ENCODE measurements at places on chromosomes 4 and X.

- no peak for DNase-seq
These were observed 9.5 kb downstream of the HPGDS start for GRCh38 chr4:94332983-94333590.

DNA sequence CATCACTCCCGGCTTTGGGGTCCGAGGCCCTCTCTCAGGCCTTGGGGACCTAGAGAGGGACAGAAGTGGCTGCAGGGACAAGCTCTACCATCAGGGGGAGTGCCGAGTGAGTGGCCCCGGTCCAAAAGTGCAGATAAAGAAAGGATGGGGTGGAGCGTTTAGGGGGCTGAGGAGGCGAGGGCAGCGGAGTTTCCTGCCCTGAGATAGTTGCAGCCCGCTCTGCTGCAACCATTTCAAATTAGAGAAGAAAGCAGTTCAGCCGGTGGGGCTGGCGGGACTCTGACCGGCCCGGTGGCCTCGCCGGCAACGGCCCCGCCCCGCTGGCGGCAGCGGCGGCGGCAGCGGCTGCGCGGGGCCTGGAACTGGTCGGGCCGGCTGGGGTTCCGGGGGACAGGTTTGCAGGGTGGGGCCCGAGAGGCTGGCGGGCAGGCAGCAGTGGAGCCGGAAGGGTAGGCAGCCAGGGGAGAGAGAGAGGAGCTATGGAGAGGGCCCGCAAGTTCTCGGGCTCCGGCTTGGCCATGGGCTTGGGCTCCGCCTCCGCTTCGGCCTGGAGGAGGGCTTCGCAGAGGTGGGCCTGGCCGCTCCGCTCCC lies 7.6 kb downstream of the DLG3 start:
- DNase-seq: no peak

DNA sequence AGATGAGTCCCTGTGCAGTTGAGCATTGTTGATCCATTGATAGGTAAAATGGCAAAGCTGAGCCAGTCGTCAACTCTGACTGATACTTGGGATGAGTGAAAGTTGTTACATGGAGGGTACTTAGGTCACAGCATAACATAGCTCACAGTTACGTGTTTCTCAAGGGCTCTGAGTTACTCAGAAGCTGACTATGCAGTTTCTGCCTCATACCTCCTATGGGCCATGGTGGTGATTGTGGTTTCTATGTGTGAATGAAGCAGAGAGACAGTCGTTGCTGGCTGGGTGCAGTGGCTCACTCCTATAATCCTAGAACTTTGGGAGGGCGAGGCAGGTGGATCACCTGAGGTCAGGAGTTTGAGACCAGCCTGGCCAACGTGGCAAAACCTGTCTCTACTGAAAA lies 30.8 kb downstream of the FRMPD3 start:
- no peak for DNase-seq

DNA sequence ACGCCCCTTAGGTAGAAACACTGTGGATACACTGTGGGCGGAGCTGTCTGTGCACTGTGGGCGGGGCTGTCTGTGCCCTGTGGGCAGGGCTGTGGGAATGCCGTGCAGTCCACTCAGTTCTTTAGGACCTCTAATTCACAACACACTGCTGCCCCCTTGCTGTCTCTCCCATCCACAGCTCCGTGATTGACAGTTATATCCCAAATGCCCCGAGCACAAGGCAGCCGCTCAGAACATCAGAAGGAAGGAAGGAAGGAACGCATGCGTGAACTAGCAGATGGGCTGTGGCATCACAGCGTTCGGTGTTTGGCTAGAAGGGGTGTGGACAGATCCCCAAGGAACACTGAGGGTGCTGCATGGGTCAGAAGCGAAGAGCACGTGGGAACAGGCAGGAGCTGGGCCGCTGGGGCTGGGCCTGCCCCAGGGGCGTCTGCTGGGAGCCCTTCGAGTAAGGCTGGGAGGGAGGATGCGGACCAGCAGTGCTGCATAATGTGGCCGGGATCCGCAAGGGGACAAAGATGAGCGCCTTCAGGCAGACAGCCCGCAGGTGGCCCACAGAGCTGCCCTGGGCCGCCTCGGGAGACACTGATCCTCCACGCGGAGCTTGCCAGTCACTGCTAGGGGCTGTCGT lies 29.8 kb downstream of the ACOX3 start:
- DNase-seq: no peak

DNA sequence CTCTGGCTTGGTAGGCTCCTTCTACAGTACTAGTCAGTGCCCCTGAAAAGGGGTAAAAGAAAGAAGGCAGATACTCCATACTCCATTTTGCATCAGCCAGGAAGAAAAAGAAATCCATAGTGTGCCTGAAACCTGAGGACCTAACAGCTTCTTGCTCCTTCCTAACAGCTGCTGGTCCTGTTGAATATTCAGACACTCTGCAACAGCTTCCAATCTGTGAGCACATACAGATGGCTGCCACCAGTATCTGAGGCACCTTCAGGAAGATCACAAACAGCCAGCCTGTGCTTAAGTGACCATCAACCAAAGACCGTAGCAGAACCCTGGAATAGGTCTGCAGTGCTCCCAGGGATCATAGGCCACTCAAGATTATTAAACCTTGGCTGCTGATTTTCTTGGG lies 4.3 kb downstream of the GIMD1 start:
- DNase-seq: no peak

- DNase-seq: no peak
These were observed 4.6 kb downstream of the AFP start for GRCh38 chr4:73440653-73441052.

- DNase-seq: no peak
These were observed 117.2 kb downstream of the CFAP299 start for GRCh38 chr4:80452768-80453167.

GRCh38 chrX:44063606-44064005 lies 90.4 kb upstream of the NDP start:
- DNase-seq: no peak

DNA sequence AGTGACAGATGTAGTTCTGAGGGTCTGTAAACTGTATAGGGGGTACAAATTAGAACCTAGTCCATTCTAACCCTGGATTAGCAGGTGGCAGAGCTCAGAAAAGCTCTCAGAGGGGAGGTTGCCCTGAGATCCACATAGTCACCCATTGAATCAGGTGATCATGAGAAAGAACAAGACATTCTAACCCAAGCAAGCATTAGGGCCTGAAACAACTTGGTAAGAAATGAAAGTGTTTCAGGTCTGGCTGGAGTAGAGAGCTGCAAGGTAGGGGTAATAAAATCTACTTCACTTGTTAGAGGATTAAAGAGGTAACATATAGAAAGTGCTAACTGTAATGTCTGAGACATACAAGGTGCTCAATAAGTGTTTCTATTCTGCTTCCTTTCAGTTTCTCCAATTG lies 8.8 kb upstream of the BMP2K start:
- no peak for DNase-seq

GRCh38 chr4:111595456-111595855 lies 549.8 kb upstream of the FAM241A start:
- no peak for DNase-seq

- peak; percentile 47 for DNase-seq
These were observed 36.9 kb upstream of the ATOH1 start for GRCh38 chr4:93791570-93792195.

- DNase-seq: no peak
These were observed 55.2 kb downstream of the NEK1 start for GRCh38 chr4:169557061-169557636.

GRCh38 chrX:133300591-133300990 lies 82.4 kb upstream of the TFDP3 start:
- no peak for DNase-seq

DNA sequence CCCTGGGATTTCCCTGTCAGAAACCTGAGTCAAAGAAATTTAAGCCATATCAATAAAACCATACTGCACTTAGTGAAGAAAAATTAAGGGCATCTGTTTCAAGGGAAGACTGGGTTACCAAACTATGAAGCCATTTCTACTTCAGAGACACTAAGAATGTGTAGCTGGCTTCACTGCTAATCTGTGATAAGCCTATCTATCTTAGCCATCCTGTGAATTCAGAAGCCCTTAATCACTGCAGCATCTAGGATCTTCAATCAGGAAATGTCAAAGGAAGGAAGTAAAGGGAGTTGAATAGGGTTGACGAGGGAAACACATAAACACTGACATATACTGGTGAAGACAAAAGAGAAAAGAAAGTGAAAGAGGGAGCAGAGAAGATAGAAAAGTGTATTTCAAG lies 777.6 kb upstream of the DIAPH2 start:
- no peak for DNase-seq

GRCh38 chr4:32858361-32858760 lies 2138.2 kb downstream of the PCDH7 start:
- DNase-seq: no peak

DNA sequence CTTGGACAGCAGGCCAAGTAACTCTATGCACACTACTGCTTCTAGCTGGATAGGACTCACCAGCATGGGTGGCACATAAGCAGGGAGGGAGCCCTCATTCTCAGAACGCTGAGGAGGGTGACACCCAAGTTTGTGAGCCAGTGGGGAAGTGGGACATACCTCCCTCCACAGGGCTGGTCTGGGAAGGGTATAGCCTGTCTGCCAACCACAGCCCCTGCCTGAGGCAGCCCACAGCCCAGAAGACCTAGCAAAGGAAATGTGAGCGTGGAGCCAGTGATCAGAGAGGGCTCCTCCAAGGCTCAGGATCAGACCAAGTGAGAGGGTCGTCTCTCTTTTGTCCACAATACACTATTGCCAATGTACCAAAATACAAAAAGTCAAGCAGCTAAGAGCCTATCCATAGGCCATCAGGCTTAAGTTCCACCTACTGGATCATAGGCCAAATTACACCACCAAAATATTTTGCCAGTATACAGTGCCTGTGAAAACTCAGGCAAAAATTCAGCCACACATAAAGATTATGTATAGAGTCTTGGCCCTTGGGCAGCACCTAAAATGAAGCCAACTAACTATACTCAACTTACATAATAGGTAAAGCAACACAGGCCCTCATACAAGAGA lies 1203.1 kb downstream of the PCDH18 start:
- no peak for DNase-seq

GRCh38 chrX:45852884-45853283 lies 652.2 kb upstream of the DIPK2B start:
- DNase-seq: no peak

- DNase-seq: no peak
These were observed 1.1 kb upstream of the SLC10A7 start for GRCh38 chr4:146522869-146523205.

- DNase-seq: no peak
These were observed 29.5 kb upstream of the PSAPL1 start for GRCh38 chr4:7464259-7464655.

DNA sequence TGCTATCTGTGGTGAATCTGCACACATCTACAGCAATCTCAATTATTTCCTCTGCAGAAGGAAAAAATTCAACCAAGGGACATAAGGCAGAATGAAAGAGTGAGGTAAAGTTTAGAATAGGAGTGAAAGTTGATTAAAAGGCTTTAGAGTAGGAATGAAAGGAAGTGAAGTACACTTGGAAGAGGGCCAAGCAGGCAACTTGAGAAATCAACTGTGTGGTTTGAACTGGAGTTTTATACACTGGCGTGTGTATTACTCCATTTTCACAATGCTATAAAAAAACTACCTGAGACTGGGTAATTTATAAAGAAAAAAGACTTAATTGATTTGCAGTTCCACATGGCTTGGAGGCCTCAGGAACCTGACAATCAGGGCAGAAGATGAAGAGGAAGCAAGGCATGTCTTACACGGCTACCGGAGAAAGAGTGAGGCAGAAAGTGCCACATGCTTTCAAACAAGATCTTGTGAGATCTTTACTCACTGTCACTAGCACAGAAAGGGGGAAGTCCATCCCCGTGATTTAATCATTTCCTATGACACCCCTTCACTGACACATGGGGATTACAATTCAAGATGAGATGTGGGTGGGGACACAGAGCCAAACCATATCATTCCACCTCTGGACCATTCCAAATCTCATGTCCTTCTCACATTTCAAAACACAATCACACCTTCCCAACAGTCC lies 234.8 kb downstream of the IL15 start:
- no peak for DNase-seq

DNA sequence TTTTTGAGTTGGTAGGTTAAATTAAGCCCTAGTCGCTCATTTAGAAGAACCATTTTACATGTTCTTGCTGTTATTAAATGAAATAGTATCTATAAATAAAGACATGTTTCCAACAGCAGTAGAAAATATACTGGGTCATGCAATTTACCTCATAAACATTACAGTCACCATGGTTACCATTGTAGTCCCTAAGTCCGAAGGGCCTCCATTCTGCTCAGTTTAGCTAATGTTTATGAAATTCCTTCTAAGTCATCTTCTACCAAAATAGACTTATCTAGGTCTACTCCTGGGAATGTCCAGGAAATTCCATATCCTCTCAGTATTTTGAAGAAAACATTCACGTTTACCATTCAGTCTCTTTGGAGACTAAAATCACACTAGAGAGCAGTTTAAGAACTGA lies 292.5 kb upstream of the DCAF8L1 start:
- DNase-seq: no peak

GRCh38 chr4:154364066-154364845 lies 127.3 kb downstream of the DCHS2 start:
- no peak for DNase-seq

GRCh38 chr4:15765910-15766697 lies 12.0 kb upstream of the CD38 start:
- DNase-seq: no peak

DNA sequence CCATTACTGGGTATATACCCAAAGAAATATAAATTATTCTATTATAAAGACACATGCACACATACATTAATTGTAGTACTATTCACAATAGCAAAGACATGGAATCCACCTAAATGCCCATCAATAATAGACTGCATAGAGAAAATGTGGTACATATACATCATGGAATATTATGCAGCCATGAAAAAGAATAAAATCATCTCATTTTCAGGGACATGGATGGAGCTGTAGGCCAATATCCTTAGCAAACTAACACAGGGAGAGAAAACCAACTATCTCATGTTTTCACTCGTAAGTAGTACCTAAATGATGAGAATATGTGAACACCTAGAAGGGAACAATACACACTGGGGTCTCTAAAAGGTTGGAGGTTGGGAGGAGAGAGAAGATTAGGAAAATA lies 86.0 kb upstream of the GALNTL6 start:
- no peak for DNase-seq

- DNase-seq: peak; percentile 73
These were observed 23.8 kb downstream of the ENPP6 start for GRCh38 chr4:184193556-184194525.

DNA sequence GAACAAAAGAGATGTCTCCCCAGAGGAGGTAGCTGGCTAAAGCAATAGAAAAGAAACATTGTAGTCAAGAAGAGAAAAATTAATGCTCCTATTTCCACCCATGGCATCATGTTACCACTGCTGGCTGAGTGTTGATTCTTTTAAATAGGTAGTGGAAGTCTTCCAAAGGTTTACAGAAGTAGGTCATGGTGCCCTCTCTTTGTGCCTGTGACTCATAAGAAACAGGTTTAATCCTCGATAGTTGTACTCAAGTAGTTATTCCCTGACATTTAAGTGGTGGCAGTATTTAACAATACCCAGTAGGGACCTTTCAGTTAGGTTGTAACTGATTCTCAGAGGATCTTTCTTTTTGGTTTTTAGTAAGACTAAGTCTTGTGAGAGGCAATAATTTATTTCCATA lies 247.8 kb downstream of the TEX13A start:
- no peak for DNase-seq

GRCh38 chr4:41746440-41747229 lies 1.9 kb downstream of the PHOX2B start:
- no peak for DNase-seq

GRCh38 chrX:98795636-98796035 lies 1614.4 kb downstream of the PCDH19 start:
- no peak for DNase-seq

All from putamen (tissue), 1 donor.